Fibroblast of lung (primary cell): ENCODE measurements at places on chromosomes 7 and 10.

DNA sequence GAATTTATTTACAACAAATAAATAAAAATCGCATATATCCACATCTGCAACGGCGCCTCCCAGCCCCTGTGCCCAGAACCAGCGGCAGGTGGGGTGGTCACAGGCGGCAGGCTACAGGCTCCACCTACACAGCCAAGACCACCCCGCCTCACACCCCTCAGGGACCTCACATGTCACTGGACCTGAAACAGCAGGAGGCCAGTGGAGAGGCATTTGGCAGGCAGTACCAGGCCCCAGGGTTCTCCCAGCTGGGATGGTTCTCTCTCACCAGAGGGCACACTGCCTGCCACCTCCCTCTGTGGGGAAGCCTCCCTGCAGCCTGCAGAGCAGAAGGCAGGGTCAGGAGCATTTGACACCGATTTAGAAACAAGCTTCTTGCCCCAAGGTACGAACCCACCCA lies 81.5 kb downstream of the MAD1L1 start:
- DNase-seq = no peak

- DNase-seq = no peak
Measured at GRCh38 chr7:44645254-44645653, 38.8 kb downstream of the OGDH start.

GRCh38 chr7:13987395-13987794 lies 2.1 kb downstream of the ETV1 start:
- DNase-seq = peak; percentile 48

GRCh38 chr7:64192775-64193174 lies 14.2 kb upstream of the ZNF735 start:
- no peak for DNase-seq

DNA sequence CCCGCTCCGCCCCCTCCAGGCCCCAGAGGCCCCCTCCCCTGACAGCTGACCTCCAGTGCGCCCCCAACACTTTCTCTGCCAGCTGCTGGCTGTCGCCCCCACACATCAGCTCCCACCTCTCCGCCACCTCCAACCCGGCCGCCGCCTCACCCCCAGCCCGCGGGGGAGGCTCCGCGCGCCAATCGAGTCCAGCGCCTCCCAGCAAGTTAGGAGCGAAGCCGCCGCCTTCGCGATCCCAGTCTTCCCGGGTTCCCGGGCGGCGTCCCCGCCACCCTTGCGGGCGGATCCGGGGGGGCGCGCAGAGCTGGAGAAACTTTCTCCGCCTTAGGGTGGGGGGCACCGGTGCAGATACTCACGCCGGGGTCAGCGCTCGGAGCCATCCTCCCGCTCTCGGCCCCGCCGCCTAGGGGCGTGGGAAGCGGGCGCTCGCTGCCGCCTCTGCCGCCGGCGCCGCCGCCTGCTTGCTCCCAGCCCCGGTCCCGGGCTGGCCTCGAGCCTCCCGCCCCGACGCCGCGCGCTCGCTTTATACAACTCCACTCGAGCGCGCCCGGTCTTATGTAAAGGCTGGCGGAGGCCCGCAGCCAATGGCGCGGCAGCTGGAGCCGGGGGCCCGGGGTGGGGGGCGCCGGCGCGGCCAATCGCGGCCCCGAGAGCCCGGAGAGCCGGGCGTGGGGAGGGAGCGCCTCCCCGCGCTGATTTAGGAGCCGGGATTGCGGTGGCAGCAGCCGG lies at the start of gene CRTAC1:
Gene CRTAC1 (minus strand): TSS at position 529 of the 729 bp plus-strand sequence. CDS start 149 bp downstream, at position 380.
- DNase-seq = peak; percentile 16

GRCh38 chr7:95478272-95479037 lies 7.3 kb upstream of the ASB4 start:
- DNase-seq = peak; percentile 66

DNA sequence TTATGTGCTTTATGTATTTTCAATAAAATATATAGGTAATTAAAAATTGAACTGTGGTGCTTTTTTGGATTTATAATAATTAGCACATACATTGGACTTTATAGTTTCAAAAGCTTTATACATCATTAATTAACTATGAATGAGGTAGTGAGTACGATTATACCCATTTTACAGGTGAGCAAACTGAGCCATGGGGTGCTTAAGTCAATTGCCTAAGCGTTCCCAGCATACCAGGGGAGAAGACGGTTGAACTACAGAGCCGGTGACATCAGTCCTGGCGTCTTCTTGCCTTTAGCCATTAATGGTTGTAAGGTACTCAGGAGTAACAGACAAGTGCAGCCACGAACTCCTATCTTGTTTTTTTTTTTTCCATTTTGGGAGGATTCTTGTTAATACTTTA lies 172.8 kb downstream of the GATA3 start:
- no peak for DNase-seq

DNA sequence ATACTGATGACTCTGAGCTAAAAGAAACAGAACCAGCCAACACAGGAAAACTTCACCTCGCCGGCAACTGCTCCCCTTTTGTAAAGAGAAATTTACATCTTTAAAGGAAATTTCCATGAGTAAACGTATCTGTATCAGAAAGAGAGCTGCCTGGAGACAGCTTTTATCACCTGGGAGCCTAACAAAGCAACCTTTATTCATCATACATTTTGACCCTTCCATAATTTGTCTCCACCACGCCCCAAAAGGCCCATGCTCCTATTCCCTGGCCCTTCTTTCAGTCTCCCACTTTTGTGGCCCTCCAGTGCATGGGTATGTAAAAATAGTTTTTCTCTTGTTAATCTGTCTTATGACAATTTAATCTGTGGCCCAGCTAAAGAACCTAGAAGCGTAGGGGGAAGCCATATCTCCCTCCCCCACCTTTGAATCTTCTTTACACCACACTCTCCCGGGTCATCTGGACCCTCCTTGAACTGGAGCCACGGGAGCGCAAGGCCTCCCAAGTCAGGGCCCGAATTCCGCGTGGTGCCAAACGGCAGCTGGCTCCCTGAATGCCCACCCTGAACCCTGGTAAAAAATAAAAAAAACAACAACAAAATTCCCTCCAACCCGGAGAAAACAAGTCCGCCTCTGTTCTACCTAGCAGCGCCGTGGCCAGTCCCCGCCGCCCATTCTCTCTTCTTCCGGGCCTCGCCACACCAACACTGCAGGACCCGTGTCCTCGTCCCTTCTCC lies 15.4 kb upstream of the FKBP9 start:
- no peak for DNase-seq

DNA sequence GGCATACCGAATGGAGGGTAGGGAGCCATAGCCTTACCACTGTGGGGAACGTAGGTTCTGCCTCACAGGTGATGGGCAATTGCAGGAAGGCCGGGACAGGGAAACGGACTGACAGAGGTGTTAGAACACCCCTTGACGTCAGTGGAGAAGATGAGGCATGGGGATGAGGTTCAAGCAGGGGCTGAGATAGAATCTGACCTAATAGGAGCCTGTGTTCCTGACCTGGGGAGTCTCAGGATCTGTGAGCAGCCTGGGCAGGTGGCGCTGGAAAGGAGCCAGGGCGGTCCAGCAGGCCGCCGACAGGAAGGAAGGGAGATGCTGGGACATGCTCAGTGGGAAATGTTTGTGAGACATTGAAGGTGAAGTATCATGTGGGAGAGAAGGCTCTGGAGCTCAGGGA lies 109.4 kb downstream of the WDFY4 start:
- DNase-seq = no peak

DNA sequence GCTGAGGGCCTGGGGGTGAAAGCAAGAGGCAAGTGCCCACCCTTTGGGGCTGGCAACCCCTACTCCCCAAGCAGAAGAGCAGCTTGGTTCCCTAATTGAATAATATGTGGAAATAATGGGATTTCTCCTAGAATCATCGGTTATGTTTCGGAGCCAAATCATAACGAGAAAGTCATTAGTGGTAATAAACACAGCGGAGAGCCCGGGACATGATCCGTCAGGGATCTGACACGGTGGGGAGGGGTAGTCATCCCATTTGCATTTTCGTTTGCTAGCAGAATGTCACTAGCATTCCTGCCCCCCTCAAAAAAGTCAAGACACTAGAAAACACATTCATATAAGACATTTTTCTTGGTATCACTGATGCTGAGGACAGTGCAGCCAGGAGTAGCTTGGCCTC lies 140.4 kb downstream of the CDH23 start:
- DNase-seq = no peak

GRCh38 chr10:13115832-13116803 lies 16.2 kb downstream of the OPTN start:
- DNase-seq = no peak

DNA sequence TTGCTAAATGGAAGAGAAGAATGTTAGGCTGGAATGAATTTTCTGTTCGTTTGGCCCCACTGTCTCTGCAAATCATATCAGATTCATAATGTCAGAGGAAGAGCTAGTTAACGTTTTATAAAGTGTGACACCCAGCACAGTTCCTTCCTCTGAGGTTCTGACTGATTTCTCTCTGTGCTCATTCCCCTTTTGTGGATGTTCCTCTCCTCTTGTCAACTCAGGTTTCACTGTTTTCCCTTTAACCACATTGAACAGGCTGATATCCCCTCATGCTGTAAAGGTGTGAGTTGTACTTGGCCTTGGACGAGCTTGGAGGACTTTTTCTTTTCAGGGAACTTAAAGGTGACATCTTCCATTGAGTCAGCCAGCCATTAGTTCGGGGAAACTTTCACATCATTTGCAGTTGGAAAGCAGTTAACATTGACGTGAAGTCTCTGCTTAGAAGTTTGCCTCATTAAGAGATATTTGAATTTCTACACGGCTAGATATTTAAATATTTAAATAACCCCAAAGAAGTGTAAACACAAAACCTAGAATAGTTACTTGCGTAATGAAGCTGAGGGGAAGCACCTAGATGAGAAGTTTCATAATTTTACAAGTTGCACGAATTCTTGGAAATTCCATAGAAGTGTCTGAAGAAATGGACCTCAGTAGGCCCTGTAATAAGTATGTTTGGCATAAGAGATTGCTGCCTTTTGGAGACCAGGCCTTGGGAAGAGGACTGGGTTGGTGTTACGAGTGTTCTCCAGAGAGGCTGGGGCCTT lies 101.5 kb upstream of the EGR2 start:
- DNase-seq = no peak

GRCh38 chr10:22435650-22436049 lies 90.4 kb downstream of the SPAG6 start:
- no peak for DNase-seq

DNA sequence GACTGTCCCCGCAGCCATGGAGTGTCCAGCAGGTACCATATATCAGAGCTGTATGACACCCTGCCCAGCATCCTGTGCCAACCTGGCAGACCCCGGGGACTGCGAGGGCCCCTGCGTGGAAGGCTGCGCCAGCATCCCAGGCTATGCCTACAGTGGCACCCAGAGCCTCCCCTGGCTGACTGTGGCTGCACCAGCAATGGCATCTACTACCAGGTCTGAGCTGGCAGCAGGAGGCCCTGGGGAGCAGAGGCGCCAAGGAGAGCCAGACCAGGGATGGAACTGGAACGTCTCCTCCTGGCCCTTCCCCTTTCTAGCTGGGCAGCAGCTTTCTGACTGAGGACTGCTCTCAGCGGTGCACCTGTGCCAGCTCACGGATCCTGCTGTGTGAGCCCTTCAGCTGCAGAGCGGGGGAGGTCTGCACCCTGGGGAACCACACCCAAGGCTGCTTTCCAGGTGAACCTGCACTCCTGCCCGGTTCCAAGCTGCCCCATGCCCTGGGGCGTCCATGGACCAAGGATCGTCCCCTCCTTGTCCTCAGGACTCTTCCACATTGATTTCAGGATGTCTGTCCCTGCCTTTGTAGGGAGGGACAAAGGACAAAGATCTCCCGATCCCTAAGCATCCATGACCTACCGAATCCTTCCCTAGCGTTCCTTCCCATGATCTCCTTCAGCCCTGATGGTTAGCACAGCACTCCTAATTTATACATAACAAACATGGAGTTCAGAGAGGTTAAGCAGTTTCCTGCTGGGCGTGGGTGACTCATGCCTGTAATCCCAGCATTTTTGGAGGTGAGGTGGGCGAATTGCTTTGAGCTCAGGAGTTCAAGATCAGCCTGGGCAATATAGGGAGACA lies 33.3 kb downstream of the EPHB4 start:
- no peak for DNase-seq

DNA sequence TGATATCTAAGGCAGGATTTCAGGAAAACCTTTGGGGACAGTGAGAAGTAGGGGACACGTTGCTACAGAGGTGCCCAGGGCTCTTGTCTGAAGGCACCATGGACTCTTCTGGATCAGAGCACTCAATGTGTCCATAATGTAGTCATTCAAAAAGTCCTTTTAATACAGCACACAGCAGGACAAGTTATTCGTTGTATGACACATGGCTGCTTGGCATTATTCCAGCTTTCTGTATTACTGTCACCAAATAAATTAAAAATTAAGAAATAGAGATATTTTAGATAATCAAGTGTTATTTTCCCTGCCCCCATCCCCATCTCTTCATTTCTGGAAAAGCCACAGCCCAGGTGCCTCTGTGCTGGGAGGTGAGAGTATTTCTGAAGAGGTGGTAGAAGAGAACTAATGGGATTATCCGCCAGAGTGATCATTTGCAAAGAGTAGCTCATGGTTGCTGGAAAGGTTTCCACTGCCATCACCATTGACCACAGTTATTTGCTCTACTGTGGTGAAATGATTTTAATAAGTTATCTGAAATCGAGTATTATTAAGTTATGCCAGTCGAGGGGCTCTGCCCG lies 83.0 kb downstream of the CXCL12 start:
- no peak for DNase-seq

GRCh38 chr10:24816868-24817396 lies 93.2 kb upstream of the ARHGAP21 start:
- DNase-seq = no peak

DNA sequence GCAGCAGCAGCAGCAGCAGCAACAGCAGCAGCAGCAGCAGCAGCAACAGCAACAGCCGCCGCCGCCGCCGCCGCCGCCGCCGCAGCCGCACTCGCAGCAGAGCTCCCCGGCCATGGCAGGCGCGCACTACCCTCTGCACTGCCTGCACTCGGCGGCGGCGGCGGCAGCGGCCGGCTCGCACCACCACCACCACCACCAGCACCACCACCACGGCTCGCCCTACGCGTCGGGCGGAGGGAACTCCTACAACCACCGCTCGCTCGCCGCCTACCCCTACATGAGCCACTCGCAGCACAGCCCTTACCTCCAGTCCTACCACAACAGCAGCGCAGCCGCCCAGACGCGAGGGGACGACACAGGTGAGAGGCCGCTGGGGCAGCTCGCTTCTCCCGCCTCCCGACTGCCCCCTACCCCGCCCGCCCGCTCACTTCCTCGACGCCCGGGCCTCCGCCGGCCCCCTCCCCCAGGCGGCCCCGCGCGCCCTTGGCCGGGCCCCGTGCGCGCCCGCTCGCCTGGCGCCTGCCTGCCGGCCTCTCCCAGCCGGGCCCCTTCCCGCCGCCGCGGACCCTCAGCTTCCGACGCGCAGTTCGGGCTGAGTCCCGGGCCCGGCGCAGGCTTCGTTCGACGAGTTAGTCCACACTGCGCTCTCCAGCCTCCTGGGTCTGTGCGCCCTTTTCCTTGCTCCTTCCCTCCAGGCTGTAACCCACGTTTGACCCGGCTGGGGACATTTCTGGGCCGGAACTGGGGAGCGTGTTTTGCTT lies 882 bp downstream of the DLX6 start:
- DNase-seq = peak; percentile 17

DNA sequence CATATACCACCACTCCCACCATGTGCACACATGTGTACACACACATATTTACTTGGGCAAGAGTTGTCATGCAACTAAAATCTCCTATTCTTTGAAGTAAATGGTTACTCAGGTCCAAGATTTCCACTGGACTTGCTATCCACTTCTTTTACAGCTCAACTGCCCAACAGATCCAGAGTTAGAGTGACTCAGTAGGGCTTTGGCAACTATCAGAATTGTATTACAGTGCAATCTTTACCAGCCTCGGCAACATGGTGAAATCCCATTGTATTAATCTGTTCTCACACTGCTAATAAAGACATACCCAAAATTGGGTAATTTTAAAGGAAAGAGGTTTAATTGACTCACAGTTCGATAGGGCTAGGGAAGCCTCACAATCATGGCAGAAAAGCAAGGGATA lies 51.9 kb upstream of the ABLIM1 start:
- DNase-seq = peak; percentile 45

GRCh38 chr10:60446851-60447250 lies 57.2 kb upstream of the ANK3 start:
- peak; percentile 49 for DNase-seq
